ENCODE measurements at places on chromosomes 2 and 18. TPM values are rescaled to one million over a fixed set of nuclear protein-coding genes. Genes with fewer than 3 reads are reported as not detected.

- DNase-seq, result no peak
Measured at GRCh38 chr2:10202131-10202665, 79.7 kb downstream of the RRM2 start.

DNA sequence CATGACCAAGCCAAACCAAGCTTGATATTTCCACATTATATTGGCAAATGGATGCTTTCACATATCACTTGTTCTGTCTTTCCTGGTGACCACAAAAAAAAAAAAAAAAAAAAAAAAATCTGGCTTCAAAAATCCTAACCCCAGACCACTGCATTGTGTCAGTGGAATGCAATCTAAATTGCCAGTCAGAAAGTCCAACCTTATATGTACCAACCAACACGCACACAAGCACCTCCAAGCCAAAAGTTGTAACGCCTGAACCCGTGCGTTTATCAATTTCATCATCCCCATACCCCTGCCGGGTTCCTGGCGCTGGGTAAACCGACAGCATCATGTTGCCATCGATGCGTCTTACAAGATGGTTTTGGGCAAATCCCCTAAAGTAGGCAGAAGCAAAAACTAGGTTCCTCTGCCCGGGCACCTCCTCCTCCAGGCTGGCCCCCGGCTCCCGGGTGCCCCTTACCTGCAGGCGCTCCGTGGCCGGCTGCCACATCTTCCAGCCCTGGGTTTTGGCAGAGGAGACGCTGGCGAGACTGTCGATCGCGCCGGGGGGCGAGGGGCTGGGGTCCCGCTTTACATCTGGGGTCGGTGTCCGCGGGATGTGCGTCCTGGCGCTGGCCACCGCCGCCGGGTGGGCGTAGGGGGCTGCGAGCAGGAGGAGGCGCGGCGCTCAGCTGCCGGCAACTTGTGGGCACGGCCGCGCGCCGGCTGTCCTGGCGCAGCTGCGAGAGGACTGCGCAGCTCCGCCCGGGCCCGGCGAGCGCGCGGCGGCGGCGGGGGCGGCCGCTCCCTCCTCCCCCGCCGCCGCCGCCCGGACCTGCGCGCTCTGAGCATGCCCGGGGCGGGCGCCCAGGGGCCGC, at the start of gene PID1:
Gene PID1, minus strand, starts transcription at position 737 of the 860 bp plus-strand sequence. Its CDS starts 244 bp downstream, at position 493.
- no peak for DNase-seq

DNA sequence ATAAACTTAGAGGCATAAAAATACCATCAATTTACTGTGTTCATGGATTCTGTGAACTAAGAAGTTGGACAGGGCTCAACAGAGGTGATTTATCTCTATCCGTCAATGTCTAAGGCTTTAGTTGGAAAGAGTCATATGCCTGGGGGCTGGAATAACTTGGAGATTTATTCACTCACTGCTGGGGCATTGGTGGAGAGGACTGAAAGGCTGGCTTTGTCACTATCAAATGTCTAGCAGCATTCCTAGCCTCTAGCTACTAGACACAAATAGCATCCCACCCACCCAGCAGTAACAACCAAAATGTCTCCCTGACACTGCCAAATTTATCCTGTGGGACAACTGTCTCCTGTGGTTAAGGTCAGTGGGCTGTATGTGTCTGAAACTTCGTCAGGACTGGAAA, 71.0 kb downstream of the EVA1A start:
- no peak for DNase-seq

The DYNC1I2 gene
- total RNA-seq, result 36.5 TPM

The TAF4B gene
- total RNA-seq, result 71.1 TPM

- no peak for DNase-seq
Measured at GRCh38 chr2:117832905-117833613, 18.6 kb downstream of the DDX18 start.

The GLI2 gene
- not detected for total RNA-seq
